ENCODE measurements at places on chromosomes 6 and 20.

DNA sequence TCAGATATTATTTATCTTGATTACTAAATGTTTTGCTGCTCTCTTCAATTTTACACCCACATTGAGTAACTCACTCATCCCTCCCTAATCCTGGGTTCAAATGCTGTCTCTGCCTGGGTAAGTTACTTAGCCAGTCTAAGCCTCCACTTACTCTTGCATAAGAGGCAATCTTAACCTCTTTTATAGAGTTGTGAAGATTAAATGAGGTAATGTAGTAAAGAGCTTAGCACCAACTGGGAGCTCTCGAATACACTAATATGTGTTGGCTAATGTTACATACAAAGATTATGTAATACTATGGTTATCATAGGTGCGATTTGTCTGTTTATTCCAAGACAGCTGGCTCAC lies 134.4 kb upstream of the STMND1 start:
- no peak for DNase-seq

DNA sequence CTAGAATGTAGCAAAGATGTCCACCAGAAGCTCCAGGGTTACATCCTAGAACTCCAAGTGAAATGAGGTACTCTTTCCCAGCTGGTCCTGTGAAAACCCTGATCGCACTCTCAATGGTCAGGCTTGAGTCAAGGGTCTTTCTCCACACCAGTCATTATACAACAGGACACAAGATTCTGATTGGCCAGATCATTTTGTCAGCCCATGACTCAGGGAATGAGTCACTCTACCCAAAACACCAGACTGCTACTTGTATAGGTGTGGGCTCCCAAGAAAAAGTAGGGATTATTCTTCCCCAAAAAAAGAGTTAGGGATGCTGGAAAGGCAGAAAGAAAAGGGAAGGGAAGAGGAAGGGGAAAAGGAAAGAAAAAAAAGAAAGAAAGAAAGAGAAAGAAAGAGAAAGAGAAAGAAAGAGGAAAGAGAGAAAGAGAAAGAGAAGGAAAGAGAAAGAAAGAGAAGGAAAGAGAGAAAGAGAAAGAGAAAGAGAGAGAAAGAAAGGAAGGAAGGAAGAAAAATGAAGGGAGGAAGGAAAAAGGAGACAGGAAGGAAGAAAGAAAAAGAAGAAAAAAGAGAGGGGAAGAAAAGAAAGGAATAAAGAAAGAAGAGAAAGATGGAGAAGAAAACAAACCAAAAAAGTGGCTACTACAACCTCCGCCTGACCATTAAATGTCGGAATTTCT lies 30.5 kb downstream of the ANKEF1 start:
- DNase-seq = no peak

- no peak for DNase-seq
Observed at GRCh38 chr20:48155268-48155667, 370.0 kb upstream of the SULF2 start.

DNA sequence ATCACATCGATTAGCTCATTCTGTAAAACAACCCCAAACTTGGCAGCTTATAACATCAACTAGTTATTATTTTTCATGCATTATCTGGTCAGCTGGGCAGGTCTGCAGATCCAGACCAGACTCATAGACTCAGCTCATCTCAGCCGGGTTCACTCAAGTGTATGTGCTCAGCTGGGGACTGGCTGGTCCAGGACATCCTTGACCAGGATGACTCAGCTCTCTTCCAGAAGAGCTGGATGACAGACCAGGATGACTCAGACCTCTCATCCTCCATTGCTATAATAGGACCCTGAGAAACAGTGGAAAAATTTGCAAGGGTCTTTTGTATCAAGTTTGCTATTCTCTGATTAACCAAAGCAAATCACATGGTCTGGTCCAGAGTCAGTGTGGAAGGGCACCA lies 312.5 kb upstream of the PLCB4 start:
- DNase-seq = no peak

DNA sequence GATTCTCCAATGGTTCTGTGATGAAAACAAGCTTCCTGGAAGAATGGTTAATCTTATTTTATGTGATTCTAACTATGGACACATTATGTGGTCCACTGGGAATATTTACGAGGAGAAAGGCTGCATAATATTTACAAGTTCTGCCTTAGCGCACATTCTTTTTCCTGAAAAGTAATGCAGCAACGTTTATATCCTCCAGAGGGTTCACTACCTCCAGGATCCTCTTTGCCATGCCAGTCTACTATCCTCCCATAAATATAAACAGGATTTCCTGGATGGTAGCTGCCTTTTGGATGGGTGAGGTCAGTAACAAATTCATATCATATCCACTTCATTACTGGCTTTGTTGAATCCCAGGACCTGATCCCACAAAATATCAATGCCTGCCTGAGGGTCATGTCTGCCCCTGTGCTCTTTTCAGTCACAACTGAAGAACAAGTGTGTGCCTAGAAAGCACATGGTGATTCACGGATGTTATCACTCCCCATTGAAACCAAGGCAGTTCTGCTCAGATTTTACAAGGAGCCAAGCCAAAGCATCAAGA lies 30.4 kb downstream of the ADGRF5 start:
- DNase-seq = no peak

DNA sequence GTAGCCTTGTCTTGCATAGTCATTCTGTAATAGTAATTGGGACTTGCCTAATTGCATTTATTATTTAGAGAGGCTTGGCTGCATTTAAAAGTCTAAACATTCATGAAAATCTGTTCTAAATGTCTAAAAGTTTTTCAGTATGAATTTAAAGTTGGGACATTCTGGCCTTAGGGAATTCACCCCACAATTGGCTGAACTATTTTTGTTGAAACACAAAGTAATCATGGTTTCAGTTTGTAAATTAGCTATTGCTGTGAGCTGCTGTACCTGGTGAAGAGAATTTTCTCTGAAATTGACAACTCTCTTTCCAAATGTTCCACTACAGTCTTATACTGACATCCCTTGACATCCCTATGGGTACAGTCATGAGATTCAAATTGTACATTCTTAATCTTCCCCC lies 253.0 kb downstream of the FARS2 start:
- DNase-seq = no peak

DNA sequence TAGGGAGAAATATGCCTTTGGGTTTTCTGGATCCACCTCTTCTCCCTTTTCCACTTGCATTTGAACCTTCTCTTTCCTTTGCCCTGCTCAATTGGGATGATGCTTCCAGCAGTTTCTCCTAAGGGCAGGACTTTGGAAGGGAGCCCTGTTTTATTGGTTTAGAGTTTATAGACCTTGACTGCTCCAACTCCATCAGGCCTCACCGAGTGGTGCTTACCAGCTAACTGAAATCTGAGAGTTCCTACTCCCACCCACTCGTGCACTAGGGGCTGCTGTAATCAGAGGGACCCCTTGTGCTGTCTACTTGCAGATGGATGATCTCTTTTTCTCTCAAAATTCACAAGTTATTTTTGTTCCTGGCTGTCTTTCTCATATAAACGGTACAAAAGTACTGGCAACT lies 121.3 kb upstream of the SLC22A16 start:
- no peak for DNase-seq

DNA sequence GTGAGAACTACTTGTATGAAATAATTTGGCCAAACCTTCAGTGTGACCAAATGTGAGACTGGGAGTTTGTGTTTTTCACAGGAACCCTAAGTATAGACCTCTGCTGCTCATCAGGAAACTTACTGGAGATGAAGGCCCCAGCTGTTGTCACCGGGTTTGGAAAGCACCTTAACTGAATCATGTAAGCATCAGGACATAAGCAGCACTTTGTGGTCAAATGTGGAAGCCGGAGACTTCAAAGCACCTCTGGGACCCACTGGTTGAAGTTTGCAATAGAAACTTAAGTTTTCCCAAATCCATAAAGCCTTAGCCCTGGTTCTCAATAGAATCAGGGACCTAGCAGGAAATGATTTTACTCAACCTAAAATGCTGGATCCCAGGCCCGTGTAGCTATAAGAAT lies 14.3 kb downstream of the TTPAL start:
- no peak for DNase-seq

- no peak for DNase-seq
Observed at GRCh38 chr6:106613590-106613989, 15.7 kb downstream of the RTN4IP1 start.

DNA sequence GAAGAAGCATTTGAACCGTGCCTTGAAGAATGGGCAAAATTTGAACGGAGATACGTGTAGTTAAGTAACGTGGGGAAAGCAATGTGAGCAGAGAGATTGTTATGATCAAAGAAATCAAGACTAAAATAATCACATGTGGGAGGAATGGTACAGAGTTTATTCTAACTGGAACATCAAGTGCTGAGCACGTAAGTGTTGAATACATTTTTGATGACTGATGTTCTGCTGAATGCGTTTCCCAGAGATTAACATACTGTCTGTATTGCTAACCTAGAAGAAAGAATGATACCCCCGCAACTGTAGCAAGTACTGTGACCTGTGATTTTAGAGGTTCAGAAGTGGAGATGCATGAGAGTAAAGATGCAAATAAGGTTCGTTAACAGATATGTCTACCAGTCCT lies 146.9 kb upstream of the EPHA7 start:
- no peak for DNase-seq

DNA sequence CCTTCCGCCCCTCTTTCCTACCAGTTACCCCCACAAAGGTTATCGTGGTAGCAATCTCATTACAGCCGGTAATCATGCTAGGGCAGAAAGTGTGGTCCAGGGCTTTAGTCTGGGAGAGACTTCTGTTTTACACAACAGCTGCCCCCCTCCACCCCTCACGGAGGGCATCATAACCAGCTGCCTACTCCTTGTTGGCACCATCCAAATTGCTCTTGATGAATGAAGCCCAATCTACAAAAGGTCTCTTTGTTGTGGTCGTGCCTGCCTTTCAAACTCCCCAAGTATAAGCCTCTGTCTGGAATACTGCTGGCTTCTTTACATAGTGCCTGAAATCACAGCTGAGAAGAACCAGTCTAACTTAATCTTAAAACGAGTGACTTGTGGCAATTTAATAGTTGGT lies 157.9 kb downstream of the INSM1 start:
- DNase-seq = no peak

GRCh38 chr6:81589465-81590313 lies 162.8 kb downstream of the TENT5A start:
- DNase-seq = no peak

DNA sequence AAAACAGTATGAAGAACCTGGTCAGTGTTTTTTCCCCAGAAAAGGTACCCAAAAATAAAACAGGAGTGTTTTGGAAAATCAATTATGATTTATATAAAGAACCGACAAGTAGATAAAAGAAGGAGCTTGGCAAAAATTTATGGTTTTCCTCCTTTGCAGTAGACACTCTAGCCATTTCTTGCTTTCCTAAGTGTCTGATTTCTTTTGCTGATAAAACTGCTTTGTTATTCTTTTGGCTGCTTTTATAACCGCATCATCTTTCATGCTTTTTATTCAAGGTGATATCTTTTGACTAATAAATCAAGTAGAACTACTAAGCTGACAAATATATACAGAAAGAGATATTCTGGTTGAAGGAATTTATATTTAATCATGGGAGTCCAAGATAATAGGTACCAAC lies 16.6 kb downstream of the ATG5 start:
- no peak for DNase-seq

DNA sequence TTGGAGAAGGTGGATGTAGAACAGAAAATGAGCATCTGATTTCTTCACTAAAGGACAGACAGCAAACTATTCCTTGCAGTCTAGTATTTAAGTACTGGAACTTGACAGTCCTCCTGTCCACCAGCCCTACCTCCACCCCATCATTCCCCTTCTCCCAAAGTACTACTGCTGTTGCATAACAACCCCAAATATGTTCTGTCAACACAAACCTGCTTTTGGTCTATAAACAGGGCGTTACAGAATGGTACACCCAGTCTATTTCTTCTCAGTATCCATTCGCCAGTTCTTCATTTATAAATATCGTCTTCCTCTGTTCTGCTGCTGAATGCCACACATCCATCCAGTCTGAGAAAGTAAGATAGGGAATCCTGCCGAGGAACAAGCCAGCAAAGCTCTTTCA lies 27.7 kb upstream of the SLC22A1 start:
- DNase-seq = no peak

- no peak for DNase-seq
Observed at GRCh38 chr6:109381061-109381746, 1.1 kb downstream of the CD164 start.

DNA sequence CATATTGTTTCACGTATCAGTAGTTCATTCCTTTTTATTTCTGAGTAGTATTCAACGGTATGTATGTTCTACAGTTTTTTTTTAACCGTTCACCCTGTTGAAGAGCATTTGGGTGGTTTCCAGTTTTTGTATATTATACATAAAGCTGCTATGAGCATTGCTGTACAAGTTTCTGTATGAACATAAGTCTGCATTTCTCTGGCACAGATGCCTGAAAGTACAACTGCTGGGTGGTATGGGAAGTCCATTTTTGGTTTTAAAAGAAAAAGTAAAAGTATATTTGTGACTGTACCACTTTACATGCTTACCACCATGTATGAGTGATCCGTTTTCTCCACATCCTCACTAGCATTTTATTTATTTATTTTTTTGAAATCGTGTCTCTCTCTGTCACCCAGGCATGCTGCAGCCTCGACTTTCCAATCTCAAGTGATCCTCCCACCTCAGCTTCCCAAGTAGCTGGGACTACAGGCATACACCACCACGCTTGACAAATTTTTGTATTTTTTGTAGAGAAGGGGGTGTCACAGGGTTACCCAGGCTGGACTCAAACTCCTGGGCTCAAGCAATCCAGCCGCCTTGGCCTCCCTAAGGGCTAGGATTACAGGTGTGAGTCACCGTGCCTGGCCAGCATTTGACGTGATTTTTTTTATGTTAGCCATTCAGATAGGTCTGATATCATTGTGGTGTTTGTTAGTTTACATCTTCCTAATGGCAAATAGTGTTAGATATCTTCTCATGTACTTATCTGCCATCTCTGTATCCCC lies 11.0 kb upstream of the SIM1 start:
- DNase-seq = no peak

GRCh38 chr20:25282034-25282781 lies 34.3 kb downstream of the PYGB start:
- DNase-seq = no peak

Measured in stimulated activated CD8-positive, alpha-beta memory T cell treated with anti-CD3 and anti-CD28 coated beads, Interleukin-2, amount 100 ng/mL, for 1 hour (primary cell).